ENCODE measurements at places on chromosomes 5 and 9. TPM values are rescaled to one million over a fixed set of nuclear protein-coding genes. Genes with fewer than 3 reads are reported as not detected.

DNA sequence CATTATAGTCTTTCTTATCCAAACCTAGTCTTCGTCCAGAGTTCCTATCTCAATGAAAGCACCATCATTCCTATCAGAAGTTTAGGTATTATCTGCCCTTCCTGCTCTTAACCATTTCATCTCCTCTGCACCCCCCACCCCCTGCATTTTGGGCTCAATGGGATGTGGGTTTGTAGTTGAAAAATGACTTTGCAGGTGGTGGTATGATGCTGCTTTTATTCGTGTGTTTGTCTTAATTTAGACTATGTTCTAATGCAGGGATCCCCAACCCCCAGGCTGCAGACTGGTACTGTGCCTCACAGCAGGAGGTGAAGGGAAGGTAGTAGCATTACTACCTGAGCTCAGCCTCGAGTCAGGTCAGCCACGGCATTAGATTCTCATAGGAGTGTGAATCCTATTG is 49.4 kb upstream of the ZNF608 start:
- no peak for DNase-seq

DNA sequence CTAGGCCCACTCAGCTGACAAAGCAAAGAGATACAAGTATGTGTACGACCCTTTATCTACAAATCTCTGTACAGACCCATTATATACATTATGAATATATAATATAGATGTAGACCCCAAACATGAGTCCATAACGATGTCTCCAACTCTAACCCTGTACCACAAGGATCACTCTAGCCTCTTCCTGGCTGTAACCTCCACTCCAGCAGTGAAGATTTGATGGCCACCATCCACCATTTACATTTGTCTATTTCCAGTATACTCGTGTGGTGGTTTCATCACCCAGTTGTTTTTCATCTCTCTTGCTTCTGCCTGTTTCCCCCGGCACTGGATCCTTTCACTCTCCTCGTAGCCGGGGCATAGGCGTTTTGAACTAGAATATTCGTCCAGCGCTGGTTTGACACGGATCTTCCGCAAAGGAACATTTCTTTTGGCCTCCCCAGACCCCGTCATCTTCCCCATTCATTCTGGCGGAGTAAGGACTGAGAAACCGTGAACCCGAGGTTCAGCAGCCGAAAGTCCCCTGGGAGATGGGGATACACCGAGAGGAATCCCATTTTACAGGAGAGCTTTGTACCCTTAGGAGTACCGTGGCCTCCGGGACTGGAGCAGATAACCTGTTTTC is 828 bp upstream of the TRIO start:
- no peak for DNase-seq

SLC36A2 gene
- total RNA-seq: 0.14 TPM

- DNase-seq: no peak
Measured at GRCh38 chr5:180375291-180375690, 22.2 kb upstream of the GFPT2 start.

All from mucosa of gallbladder (tissue), 1 donor.